ENCODE measurements at places on chromosomes 13 and 19. TPM values are rescaled to one million over a fixed set of nuclear protein-coding genes. Genes with fewer than 3 reads are reported as not detected.

NAPSA gene
- polyA plus RNA-seq = 11.5 TPM

- no peaks in the 10 kb centered on the region for H3K36me3 ChIP-seq
- no peaks in the 10 kb centered on the region for H3K27me3 ChIP-seq
- no peaks in the 10 kb centered on the region for H3K4me1 ChIP-seq
Observed at GRCh38 chr13:110981379-110981778, 66.5 kb upstream of the ANKRD10 start.

GRCh38 chr13:40254394-40254793, 412.0 kb downstream of the FOXO1 start:
- no peaks in the 10 kb centered on the region for H3K27me3 ChIP-seq
- H3K36me3 ChIP-seq = no peaks in the 10 kb centered on the region
- no peaks in the 10 kb centered on the region for H3K4me1 ChIP-seq
- no peak overlapping the region for H3K4me3 ChIP-seq
- DNase-seq = no peak
- no peak overlapping the region for H3K27ac ChIP-seq

CPAMD8 gene
- polyA plus RNA-seq = 12.0 TPM

CD37 gene
- polyA plus RNA-seq = 23.2 TPM

GRCh38 chr19:45485305-45486077, 11.4 kb downstream of the RTN2 start:
- H3K4me1 ChIP-seq = peaks cover 5% of the 10 kb centered on the region
- no peaks in the 10 kb centered on the region for H3K36me3 ChIP-seq
- peak overlapping the region; percentile 81 for H3K4me3 ChIP-seq
- peak; percentile 100 for DNase-seq

IFI30 gene
- polyA plus RNA-seq = 47.6 TPM

- H3K4me1 ChIP-seq = peaks cover 15% of the 10 kb centered on the region
- no peak for DNase-seq
- no peak overlapping the region for H3K4me3 ChIP-seq
- H3K27me3 ChIP-seq = no peaks in the 10 kb centered on the region
- H3K27ac ChIP-seq = peak overlapping the region; percentile 56
- H3K36me3 ChIP-seq = no peaks in the 10 kb centered on the region
Observed at GRCh38 chr13:48404952-48405351, 8.0 kb downstream of the LPAR6 start.

ZNF443 gene
- 2.2 TPM for polyA plus RNA-seq

- no peak overlapping the region for H3K27ac ChIP-seq
- no peaks in the 10 kb centered on the region for H3K27me3 ChIP-seq
- H3K4me1 ChIP-seq = peaks cover 3% of the 10 kb centered on the region
- DNase-seq = no peak
- no peaks in the 10 kb centered on the region for H3K36me3 ChIP-seq
Observed at GRCh38 chr19:8416796-8417195, 3.7 kb downstream of the MARCHF2 start.

GRCh38 chr13:101661839-101662238, 209.4 kb downstream of the ITGBL1 start:
- H3K4me1 ChIP-seq = no peaks in the 10 kb centered on the region
- no peaks in the 10 kb centered on the region for H3K27me3 ChIP-seq
- no peak overlapping the region for H3K27ac ChIP-seq
- no peak overlapping the region for H3K4me3 ChIP-seq
- H3K36me3 ChIP-seq = no peaks in the 10 kb centered on the region

Measured in testis (tissue), 5 donors.